GM04503 (cell line): ENCODE measurements at places on chromosomes 16 and 17.

GRCh38 chr17:7713782-7714181 lies 3.8 kb upstream of the DNAH2 start:
- no peak for DNase-seq

DNA sequence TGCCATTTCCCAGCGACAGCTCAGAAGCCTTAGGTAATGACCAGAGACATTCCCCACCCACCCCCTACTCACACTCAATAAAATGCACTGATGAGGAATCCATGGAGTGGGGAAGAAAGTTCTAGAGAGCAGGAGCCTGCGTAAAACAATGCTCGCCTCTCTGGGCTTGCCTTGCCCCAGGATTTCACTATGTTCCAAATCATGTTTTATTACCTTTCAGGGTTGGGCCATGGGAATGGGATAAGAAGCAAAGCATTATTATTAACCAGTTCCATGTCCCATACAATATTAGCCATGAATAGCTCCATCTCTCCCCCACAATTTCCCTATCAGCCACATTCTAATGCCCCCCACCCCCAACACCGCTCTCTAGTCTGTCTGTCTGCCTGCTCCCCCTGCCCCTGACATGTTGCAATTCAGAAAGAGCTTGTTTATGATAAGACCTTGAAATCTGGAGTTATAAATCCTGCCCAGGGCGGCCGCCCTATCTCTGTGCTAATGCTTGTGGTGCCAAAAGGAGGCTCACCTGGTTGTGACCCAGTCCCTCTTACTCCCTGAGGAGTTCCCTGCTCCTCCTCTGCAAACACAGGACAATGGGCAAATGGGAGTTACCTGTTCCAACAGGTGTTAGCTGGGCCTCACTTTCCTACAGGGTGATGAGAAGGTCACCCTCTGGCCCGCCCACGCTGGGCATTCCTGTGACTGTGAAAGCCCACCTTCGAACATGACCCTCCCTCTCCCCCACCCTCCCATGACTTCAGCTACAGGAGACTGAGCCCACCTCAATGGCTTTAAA lies 28.0 kb upstream of the DDX52 start:
- DNase-seq, result no peak

GRCh38 chr17:76050538-76051467 lies 21.5 kb downstream of the SRP68 start:
- DNase-seq, result no peak

DNA sequence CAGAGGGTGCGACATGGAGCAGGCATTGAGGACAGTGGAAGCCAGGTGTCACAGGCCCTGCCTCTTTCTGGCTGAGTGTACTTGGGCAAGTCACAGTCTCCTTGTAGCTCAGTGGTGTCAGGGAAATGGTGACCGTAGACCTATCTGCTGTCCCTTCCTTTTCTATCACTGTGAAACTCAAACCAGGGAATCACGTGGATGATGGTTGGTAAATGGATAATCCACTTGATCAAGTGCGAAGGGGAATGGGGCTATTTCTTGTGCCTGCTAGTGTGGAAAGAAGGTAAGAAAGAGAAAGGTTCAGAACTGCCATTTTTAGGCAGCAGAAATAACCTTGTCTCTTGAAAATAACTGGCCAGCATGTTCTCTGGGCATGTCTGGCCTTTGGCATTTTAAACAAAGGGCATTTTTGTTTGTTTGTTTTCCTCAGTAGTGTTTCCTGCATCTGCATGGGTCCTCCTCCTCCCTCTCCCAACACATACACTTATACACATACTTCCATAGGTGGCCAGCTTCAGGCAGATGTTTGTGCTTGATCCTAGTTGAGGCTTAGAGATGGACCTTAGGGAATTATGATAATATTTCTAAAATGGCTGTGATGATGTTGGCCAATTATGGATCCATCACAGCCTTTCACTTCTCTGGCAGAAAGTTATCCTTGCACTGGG lies 7.1 kb downstream of the TBX4 start:
- no peak for DNase-seq

GRCh38 chr17:11182430-11182829 lies 58.6 kb upstream of the SHISA6 start:
- DNase-seq, result no peak

DNA sequence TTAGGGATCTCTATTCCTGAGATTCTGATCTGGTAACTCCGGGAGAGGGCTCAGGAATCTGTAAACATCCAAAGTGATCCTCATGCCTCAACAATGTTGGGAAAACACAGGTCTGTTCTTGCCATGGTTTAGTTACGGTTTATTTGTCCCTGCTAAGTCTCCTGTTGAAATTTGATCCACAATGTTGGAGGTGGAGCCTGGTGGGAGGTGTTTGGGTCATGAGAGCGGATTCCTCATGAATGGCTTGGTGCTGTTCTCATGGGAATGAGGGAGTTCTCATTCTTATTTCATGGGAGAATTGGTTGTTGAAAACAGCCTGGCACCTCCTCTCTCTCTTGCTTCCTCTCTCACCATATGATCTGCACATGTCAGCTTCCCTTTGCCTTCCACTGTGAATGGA lies 608.6 kb upstream of the GOT2 start:
- no peak for DNase-seq

GRCh38 chr16:54373534-54374520 lies 87.2 kb upstream of the IRX3 start:
- peak; percentile 66 for DNase-seq

GRCh38 chr17:75668489-75668888 lies 1.4 kb downstream of the SAP30BP start:
- DNase-seq, result no peak

- no peak for DNase-seq
Measured at GRCh38 chr17:45228763-45229539, 7.3 kb downstream of the FMNL1 start.

DNA sequence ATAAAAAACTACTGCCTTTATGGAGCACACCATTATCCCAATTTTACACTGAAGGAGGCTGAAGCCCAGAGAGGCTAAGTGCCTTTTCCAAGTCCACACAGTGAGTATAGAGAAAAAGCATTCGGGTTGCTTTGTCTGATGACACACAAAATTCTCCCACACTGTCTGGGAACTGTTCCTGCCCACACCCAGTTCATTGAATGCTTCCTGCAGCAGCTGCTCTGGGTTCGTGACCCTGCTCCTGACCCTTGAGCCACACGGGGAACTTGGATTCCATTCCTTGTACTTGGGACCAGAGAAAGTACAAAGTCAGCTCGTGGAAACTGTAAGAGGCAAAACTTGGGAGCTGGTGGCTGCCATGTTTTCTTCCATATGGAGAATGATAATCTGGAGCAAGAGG lies 57.9 kb downstream of the AKAP1 start:
- no peak for DNase-seq

DNA sequence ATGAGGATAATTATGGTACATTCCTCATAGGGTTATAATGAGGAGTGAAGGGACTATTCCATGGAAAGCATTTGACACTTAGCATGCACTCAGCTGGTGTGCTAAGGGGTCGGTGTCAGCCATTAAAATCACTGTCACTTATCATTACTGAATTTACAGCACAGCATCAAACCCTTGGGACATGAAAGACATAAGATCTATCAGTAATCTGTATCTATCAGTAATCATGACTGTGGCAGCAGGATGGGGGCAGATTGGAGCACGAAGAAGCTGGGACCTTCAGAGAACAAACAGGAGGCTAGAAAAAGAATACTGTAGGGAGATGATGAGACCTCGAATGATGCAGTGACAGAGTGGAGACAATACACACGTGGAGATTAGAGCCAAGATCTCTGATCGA lies 73.5 kb upstream of the CLEC3A start:
- DNase-seq, result no peak

- no peak for DNase-seq
Measured at GRCh38 chr16:87929986-87930385, 6.3 kb downstream of the CA5A start.

DNA sequence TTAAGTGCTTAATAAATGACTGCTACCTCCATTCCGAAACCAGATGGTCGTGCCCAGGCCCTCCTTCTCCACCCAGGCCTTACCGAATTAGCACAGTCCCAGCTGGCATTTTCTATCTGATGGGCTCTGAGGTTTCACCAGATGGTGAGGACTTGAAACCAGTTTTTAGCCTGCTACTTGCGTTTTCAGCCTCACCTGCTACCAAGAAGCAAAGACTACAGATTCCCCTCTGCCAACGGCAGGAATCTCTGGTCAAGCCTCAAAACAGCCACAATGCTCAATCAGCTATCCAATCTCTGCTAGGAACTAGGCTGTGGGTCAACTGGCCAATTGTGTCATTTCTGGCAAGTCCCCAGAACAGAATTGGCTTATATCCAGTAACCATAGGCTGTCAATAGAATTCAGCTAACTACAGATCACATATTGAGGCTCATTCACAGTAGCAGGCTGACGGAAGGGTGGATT lies 11.7 kb downstream of the PECAM1 start:
- no peak for DNase-seq
